ENCODE measurements at places on chromosomes 7 and 10.

DNA sequence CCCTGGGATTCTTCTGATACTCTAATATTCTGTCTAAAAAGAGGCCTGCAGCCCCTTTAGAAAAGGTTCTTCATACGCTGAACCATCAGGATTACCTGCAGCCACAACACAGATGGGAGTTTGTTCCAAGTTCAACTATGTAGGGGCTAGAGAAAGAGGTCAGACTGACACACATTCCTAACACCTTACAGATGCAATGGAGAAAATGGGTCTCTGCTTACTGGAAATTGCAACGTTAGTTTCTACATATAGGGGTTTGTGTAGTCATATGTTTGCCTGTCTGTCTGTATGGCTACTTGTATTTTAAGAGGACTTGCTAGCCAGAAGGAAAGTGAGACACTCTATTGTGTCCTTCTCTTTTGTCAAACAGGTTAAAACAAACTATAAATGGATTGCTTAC lies 618.5 kb downstream of the INHBA start:
- DNase-seq = no peak

- DNase-seq = no peak
These were observed 205.8 kb upstream of the LYZL1 start for GRCh38 chr10:29083096-29083495.

DNA sequence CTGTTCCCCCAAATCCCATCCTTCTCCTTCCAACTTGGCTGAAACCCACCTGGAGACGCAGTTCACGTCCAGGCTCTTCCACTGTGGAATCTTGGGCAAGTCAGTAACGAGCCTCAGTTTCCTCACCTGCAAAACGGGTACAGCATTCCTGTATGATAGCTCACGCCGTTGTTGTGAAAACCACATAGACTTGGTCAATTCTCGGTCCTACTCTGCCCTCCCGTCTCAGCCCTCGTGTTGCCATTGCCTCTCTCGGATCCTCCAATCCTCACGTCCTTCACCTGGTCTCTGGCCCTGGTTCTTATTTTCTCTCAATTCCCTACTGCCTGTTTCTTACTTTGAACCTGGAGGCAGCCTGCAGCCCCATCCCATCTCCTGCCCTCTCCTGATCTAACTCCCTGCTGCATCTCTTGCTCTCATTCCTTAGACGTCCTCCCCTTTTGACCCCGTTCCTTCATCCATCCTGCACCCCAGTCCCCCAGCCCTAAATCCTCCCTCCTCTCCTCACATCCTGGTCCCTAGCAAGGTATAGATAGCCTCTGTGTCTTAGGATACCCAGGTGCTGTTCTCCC lies 2.0 kb upstream of the MUC12 start:
- no peak for DNase-seq

DNA sequence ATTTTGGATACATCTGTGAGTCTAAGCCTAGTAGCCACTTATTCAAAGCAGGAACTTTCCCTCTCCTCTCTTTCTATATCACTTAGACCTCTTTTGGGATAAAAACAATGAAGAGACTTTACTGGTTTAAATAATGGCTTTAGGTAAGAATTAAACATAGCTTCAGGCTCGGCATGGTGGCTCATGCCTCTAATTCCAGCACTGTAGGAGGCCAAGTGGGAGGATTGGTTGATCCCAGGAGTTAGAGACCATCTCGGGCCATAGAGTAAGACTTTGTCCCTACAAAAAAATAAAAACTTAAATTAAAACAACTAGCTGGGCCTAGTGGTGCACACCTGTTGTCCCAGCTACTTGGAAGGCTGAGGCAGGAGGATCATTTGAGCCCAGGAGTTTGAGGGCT lies 304.3 kb downstream of the THSD7A start:
- DNase-seq = no peak

DNA sequence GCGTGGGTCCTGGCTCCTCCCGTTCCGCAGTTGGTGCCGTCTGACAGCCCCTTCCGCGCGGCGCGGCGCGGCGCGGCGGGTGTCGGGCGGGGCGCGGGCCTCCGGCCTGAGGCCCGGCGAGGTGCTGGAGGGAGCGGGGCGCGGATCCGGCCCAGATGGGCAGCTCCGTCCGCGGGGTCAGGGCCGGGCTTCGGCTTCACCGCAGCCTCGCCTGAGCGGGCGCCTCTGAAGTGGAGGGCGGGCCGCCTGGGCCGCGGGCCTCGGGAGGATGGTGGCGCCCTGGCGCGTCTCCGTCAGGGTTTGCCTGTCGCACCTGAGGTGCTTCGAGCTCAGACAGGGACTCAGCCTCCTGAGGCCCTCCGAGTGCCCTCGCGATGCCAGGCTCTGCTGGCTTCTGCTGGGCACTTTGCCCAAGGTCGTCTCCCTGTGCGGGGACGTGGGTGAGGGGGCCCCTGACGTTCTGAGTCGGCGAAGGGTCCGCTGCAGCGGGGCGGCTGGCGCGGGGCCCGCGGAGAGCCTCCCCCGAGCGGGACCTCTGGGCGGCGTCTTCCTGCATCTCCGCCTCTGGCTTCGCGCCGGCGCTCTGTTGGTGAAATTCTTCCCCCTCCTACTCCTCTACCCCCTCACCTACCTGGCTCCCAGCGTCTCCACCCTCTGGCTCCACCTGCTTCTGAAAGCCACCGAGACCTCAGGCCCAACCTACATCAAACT lies 473 bp downstream of the ADCK2 start:
- peak; percentile 52 for DNase-seq

DNA sequence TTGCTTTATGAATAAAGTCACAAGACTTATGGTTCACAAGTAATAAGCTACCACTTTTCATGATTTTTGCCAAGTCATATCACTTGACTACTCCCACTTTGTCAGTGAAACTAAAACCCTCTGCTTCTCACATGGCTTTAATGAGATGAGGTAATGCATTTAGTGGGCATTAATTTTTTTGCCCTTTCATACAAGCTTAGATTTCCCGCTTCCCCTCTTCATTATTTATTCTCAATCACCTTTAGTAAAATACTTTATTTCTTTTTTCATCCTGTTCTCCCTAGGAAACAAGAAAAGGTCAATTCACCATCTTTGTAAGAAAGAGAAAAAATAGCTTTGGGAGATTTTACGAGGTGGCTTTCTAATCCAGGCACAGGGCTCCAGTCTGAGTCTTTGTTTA lies 109.6 kb upstream of the STARD3NL start:
- no peak for DNase-seq

GRCh38 chr7:83476511-83477050 lies 172.4 kb downstream of the SEMA3E start:
- no peak for DNase-seq

- DNase-seq = no peak
These were observed 35.3 kb downstream of the RASGEF1A start for GRCh38 chr10:43231523-43232078.

DNA sequence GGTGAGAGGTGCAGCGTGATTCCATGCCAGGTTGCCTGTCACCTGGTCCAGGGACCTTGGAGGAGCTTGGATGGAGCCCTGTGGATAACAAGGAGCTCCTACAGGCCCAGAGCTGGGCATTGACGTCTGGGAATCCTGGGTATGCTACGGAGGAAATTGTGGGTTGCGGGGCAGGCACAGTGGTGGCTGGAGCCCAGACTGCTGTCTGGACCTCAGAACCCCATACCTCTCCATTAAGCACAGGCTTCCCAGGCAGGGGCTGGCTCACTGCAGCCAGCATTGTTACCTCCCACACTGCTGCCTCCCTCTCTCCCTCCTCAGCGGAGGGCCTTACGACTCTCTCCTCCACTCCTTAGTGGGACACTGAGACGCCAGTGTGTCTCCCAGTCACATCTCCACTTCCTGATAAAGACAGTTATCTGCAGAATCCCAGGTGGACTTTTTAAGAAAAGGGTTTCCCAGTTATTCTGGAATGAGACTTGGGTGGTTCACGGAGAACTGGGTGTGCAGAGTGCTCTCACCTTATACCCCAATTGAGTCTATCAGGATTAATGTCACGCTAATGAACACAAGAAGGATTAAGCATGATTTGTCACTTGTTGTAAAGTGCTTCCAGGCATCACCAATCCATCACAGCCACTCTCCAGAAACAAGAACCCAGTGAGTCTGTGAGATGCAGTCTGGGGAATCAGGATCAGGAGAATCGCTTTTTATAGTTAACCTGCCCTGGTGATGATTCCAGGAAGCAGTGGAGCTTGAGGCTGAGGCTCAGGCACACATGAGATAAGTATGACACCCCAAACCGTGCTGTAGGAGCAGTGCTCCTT lies 309.4 kb downstream of the RPS24 start:
- no peak for DNase-seq

DNA sequence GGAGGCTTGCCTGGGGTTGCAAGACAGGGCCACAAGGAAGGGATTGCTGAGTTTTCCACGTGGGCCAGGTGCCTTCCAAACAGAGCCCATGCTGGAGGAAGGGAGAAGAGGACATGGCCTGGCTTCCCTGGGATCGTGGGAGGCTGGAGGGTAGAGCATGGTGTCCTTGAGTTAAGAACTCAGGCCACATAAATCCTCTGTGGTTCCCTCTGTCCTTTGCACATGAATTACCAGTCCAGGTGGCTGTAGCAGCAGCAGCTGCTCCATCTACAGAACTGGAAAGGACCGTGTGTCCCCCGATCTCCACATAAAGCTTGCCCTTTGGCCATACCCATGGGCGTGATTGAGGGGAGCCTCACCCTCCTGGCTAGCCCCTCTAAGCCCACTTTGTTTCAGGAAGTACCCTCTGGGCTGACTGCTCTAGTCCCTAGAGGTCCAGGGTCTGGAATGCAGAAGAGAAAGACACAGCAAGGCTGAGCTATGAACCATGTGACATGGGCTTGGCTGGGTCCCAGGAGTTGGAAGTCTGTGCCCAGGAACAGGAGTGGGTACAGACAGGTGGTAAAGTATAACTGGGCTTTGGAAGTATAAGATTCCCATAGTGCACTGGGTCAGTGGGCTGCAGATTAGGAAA lies 84.9 kb downstream of the C10orf105 start:
- DNase-seq = no peak

DNA sequence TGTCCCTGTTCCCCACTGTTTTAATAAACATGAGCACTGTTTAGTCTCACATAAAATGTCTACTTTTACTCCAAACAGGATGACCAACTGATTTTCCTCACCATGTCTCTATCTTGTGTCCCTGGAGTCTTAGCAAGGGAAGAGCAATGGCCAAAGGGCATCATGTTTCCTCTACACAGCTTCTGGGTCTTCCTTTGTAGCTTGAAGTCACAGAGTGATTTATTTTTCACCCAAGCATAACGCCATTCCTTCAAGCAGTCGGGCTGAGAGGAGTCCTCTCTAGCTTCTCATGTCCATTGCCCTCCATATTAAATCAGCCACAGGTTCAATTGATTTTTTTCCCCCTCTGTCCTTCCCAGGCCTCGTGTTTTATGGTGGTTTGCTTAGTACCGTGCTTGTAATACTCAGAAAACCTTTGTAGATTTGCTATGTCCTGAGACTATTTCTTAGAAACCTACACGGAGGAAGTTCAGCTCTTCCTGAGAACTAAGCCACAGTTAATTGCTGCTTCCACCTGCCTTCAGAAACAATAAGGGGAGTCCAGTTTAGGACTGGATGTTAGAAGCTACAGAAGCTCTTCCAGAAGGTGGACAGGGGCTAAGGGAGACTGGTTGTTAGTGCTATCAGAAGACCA lies 178.8 kb downstream of the CREB5 start:
- DNase-seq = no peak

GRCh38 chr7:37110660-37111424 lies 337.8 kb downstream of the ELMO1 start:
- DNase-seq = no peak

- DNase-seq = no peak
These were observed 155.6 kb downstream of the PKD1L1 start for GRCh38 chr7:47792521-47793121.

GRCh38 chr7:122315507-122316466 lies 11.2 kb upstream of the FEZF1 start:
- DNase-seq = no peak

DNA sequence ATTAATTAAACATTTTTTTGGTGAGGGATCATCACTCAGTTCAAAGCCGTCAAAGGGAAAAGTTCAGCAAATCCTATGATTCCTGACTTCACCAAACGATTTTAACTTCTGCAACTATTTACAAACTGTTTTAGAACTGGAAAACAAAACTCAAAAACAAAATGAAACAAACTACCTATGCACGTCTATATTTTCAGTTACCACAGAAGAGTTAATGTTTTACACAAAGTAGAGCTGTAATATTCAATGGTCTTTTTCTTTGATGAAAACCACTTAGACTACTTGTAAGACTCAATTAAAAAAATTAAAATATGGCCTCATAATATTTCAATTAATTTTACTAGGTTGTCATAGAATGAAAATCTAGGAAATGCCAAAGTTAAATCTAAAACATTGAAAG lies 131.5 kb downstream of the ATE1 start:
- no peak for DNase-seq

DNA sequence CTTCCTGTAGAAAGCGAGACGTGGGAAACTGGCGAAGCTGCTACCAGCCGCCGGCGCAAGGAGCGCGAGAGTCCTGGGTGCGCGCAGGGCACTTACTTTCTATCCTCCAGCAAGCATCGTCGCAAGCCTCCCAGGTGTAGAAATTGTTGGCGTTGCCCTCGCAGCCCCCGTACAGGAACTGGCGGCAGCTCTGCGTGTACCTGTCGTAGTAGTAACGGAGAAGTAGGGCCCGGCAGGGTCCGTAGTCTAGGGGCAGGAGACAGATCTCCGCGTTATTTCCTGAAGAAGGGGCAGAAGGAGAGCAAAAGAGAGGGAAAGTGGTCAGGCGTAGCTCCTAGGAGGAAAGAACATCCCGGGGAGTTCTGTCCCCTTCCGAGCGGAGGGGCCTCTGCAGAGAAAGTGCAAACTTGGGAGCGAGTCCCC lies 501 bp downstream of the TFPI2 start:
- DNase-seq = no peak

- DNase-seq = peak; percentile 18
These were observed 446.4 kb downstream of the SDK1 start for GRCh38 chr7:3747467-3747866.

- no peak for DNase-seq
These were observed 117.5 kb upstream of the HGF start for GRCh38 chr7:81887098-81888090.

DNA sequence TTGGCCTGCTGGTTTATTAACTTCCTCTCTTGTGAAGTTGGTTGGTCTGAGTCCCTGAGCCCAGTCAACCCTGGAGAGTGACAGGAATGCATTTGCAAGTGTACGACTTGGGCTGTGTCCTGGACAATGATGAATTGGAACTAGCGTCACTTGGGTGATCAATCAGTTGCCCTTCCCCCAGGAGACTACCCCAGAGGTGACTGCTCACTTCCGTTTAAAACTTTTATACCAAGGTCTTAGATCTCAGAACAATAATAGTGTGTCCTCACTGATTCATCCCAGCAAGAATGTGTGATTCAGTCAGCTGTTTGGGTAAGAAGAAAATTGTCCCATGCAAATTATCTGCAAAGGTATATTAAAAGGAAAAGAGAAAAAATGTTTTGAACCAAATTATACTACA lies 102.9 kb upstream of the ARMC3 start:
- DNase-seq = no peak

GRCh38 chr10:128835361-128835760 lies 631.7 kb upstream of the MGMT start:
- DNase-seq = no peak

DNA sequence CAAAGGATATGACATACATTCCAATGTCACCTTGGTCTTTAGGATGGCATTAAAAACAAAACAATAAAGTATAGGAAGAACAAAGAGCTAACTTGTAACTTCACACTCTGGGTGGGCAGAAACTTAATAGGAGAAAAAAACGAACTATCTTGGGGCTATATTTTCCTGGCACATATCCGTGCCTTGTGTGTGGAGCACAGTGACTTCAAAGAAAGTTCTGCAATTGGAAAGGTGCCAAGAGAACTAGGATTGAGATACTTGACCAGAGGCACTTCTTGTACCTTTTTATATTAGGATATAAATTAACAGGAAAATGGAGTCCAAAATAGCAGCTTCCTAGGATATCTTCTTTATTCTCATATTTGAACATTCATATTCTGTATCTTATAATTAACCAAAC lies 148.4 kb downstream of the SEMA3D start:
- no peak for DNase-seq

All from memory B cell (primary cell).